ENCODE measurements at places on chromosomes 6 and 20.

GRCh38 chr6:33595001-33595846 is 15.1 kb upstream of the BAK1 start:
- no peak for DNase-seq

DNA sequence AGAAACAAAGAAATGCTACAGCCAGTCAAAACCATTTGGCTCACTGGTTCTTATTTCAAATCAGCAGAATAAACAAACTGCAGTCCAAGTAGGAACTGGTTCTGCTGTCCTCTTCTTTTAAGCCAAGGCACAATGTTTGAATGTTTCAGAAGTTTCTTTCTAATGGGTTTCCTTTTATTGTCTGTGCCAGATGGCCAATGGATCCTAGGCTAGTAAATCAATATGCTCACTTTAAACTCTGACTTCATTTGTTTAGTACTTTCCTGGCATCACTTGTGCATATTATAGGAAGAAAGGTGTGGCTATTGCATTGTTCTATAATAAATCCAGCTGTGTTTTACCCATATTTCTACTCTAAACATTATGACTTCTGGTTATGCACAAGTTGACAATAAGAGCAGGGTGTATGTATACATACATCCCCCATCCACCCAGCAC is 99.7 kb upstream of the PLCB4 start:
- DNase-seq: no peak

GRCh38 chr6:13355043-13355945 is 27.0 kb upstream of the TBC1D7 start:
- no peak for DNase-seq

- DNase-seq: no peak
These were observed 65.8 kb upstream of the THEMIS start for GRCh38 chr6:127966616-127967015.

All from T-helper 9 cell (primary cell).